Left ventricle myocardium inferior (tissue), 1 donor: ENCODE measurements at places on chromosomes 5 and 9.
A peak's percentile ranks its signal among the peaks of the same experiment; 100 is the strongest.

DNA sequence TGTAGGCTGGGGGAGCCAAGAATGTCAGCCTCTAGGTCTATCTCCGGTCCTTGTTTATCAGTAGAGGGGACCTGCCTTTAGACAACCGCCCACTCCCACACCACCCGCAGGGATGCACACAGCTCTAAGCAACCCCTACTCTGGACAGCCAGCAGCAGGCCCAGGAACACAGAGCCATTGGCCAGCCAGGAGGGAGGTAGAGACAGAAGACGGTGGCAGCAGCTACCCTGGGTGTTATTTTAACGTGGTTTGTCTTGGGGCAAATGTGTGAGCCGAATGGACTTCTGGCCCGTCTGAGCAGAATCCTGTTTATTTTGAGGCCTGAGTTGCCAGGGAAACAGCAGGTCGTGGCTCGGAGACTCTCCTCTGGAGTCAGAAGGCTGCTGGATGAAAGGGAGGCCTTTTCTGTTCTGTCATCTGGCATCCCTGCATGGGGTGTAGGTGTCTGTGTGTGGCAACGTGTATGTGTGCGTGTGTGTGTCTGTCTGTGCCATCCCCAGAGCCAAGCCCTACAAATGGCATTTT lies 382 bp upstream of the FGF1 start:
- no peak for DNase-seq

- DNase-seq = no peak
Measured at GRCh38 chr9:89410641-89411350, 87.1 kb downstream of the SEMA4D start.

- no peak for DNase-seq
Measured at GRCh38 chr9:127980060-127980705, 606 bp downstream of the EEIG1 start.

DNA sequence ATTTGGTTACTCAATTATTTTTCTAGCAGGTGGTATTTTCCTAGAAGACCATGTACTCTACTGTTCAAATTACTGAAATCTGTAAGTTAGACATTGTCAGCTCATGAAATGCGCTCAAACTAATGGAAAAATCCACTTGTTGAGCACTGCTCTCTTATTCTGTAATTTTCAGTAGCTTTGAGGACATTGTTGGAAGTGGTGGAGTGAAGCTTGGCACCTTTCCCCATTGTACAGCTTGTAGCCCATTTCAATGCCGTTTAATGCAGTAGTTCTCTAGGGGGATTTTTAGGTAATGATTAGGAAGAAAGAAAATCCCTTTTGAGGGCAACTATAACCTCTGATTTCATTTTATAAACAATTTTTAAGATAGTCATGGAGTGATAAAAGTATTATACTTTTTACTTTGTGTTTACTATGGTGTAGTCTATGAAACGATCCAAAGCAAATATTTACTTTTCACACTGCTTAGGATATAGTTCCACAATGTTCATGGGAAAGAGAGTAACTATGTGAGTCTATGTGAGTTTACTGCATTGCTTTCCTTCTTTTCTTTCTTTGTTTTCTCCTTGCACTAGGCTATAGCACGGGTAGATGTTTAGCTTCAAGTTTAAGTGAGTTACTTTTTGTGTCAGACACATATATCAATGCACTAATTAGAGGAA lies 165.8 kb upstream of the ANKH start:
- DNase-seq = no peak

GRCh38 chr9:14366076-14366475 lies 52.1 kb upstream of the NFIB start:
- no peak for DNase-seq

- peak; percentile 29 for DNase-seq
Measured at GRCh38 chr5:78974011-78974410, 11.1 kb downstream of the ARSB start.

- DNase-seq = no peak
Measured at GRCh38 chr9:109629615-109630014, 131.5 kb upstream of the PTPN3 start.

DNA sequence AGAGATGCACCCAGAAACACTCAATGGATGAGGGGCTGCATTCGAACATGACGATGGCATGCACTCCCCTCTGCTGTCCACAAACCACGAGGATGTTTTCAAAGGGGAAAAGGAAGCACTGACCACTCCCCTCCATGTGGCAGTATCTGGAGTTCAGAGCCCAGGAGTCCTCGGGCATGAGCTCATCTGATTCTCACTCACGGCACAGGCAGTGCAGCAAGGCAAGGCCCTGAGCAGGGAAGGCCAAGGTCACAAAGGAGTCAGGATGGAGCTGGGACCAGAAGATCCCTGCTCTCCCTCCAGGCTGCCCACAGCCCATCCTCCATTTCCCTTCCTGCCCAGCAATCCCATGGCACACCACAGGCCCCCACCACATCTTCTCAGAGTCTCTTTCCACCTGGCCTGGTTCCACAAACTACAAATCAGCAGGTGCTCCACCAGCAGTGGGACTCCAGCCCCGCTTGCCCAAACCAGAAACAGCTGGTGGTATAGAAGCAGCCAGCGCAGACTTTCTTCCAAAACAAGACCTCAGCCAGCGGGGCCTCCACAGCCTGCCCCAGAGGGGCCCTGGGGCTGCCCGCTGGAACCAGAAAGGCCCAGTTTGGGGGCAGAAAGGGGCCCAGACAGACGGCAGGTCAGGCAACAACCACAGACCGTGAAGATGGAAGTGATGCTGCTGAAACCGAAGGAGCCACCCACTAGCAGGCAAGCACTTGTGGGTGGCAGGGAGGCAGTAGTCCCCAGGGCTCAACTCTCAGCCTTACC lies 12.2 kb downstream of the TNIP1 start:
- DNase-seq = no peak

DNA sequence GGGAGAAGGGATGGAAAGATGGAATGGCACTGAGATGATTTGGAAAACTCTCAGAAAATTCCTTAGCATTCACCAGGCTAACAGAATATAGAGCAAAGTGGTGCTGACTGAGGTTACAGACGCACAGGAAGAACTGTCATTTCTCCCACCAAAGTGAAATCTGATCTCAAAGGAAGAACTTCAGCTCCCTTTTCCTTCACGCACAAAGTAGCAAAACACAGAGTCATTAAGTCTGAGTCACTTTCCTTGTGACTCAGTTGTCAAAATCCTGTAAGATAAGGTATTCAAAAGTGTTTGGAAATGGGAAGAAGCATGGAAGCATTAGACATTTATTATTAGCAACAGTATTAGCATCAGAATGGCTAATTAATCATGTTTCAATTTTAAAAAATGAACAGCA lies 11.7 kb downstream of the MPDZ start:
- no peak for DNase-seq

- no peak for DNase-seq
Measured at GRCh38 chr5:172010278-172010677, 3.8 kb upstream of the FBXW11 start.

GRCh38 chr5:116296335-116297072 lies 211.7 kb downstream of the COMMD10 start:
- DNase-seq = no peak

- no peak for DNase-seq
Measured at GRCh38 chr9:85984457-85984856, 43.5 kb downstream of the NAA35 start.
